ENCODE measurements at places on chromosomes 11 and 22.

DNA sequence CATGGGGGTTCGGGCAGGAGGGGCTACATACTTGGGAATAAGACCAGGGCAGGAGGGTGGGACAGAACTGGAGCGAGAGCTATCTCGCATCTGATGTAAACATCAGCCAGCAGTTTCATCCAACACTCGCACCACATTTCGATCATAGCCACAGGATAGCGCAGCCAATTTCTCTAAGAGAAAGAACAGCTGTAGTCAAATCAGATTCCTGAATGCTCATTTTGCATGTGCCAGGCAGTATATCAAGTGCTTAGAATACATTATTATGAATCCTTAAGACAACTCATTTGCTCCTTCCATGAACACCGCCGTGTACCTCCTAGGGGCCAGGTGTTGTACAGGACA, 14.5 kb downstream of the DGCR2 start:
- no peak for DNase-seq

DNA sequence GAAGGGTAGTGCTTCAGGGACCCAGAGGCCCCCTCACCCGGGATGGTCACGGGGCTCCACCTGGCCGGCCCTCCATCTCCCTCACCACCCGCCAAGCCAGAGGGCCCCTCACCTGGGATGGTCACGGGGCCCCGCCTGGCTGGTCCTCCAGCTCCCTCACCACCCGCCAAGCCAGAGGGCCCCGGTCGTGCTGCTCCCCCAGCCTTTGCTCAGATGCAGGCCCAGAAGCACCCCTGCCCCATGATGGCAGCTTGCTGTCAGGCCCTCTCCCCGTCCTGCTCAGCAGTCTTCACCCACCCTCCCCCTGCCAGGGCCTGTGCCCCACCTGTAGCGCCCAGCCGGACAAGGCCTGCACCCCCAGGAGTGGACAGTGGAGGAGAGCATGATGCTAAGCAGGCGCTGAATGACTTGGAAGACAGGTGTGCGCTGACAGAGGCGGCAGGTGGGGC, 7.3 kb downstream of the DENND6B start:
- DNase-seq, result no peak

- DNase-seq, result no peak
These were observed 881.0 kb upstream of the TENM4 start for GRCh38 chr11:80321786-80322185.

DNA sequence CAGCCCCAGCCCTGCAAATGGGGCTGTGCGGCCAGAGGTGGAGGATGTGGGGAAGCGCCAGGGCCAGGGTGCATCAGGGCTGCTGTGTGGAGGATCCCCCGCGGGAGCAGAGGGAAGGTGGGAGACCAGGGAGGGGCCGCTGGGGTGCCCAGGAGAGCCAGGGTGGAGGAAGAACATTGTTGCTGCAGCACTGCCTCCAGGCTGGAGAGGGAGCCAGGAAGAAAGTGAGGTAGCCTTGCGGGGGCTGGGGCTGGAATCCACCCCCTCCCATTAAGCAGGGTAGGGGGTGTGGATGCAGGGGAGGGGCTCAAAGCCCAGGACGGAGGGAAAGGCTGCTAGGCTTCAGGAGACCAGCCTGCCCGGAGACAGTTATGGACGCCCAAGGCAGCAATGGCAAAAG, 15.0 kb downstream of the CABP7 start:
- DNase-seq, result no peak

- no peak for DNase-seq
These were observed 3.5 kb downstream of the PANX1 start for GRCh38 chr11:94132152-94132558.

- DNase-seq, result peak; percentile 53
These were observed 15.2 kb downstream of the TMPRSS5 start for GRCh38 chr11:113690619-113691569.

DNA sequence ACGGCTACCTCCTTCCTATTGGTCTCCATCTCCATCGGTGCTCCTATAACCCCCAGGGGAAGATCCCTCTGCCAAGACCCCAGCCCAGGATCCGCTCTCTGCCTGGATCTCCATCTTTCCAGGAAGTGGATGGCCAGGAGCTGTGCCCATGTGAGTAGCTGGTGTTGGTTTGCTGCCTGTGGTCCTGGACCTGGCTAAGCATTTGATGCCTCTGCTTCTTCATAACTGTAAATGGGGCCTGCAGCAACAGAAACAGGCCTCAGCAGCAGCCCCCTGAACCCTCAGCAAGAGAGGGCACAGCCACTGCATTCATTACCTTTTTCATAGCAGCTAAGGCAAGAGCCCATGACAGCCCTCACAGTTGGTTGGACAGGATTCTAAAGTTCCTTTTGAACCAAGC, 26.6 kb upstream of the CSNK2A3 start:
- no peak for DNase-seq

GRCh38 chr22:37187552-37187890, 526 bp downstream of the C1QTNF6 start:
- DNase-seq, result no peak

GRCh38 chr11:36186340-36187175, 102.7 kb downstream of the COMMD9 start:
- no peak for DNase-seq

DNA sequence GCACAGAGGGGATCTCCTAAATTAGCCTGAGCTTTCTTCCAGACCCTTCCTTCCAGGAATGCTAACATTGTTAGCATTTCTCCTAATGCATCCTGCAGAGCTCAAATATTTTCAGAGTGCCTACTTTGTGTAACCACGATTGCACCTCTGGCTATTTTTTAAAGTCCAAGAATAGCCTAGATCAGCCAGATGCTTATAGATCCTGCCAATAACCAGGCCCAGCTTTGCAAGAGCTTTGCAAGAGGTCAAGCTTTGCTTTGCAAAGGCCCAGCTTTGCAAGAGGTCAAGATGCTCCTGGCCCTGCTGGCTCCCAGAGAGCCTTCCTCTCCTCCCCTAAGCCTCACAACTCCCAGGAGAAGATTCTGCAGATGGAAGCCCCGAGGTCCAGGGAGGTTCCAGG, 491.9 kb downstream of the MN1 start:
- DNase-seq, result no peak

GRCh38 chr11:64581057-64581523, 9.9 kb upstream of the SLC22A12 start:
- no peak for DNase-seq

GRCh38 chr11:534396-535209, 773 bp downstream of the HRAS start:
- DNase-seq, result peak; percentile 39

DNA sequence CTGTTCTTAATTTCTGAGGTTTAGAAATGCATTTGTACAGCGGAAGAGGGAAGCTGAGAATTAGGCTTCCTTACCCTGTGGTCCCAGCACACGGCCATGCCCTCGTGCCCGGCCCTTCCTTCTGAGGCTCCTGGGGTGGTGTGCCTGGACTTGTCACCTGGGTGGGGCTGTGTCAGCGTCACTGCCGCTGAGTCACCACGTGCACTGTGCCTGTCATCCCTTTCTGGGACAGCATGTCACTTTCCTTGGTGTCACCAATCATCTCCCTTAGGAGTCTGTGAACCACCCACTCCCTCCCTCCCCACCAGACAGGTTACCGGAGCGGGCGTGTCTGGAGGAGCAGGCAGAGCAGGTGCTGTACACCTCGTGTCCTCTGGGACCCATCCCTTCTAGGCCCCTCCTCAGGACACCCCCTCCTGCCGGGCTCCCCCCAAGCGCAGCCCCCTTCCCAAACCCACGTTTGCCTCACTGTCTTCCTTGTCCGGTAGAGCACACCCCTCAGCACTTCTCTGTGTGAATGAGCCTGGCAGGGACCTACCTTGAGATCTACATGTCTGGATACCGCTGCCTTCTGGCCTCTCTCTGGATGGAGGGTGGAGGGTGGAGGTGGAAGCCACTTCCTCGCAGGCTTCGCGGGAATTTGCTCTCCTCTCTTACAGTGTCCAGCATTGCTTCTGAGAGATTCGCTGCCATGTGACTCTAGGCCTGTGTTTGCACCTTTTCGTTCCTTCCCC, 367.6 kb downstream of the TBC1D22A start:
- DNase-seq, result no peak

GRCh38 chr11:46296528-46297448, 19.3 kb downstream of the CREB3L1 start:
- DNase-seq, result no peak

DNA sequence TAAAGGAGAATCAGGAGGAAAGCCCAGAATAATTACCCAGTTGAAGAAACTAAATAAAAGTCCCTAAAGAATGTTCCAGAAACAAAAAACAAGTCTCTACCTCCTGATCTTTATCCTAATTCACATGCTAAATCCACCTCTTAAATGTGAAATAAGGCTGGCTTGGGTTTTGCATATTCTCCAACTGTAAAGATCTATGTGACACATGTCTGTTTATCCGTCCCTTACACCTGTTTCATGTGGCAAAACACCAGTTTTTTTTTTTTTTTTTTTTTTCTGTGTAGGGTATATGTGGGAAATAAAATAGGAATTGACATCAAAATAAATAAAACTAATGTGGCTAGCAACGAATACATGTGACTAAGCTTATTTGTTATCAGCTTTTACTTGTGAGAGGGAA, 70.5 kb downstream of the NARS2 start:
- no peak for DNase-seq

- DNase-seq, result no peak
These were observed 37.4 kb downstream of the MTMR2 start for GRCh38 chr11:95886462-95886861.

DNA sequence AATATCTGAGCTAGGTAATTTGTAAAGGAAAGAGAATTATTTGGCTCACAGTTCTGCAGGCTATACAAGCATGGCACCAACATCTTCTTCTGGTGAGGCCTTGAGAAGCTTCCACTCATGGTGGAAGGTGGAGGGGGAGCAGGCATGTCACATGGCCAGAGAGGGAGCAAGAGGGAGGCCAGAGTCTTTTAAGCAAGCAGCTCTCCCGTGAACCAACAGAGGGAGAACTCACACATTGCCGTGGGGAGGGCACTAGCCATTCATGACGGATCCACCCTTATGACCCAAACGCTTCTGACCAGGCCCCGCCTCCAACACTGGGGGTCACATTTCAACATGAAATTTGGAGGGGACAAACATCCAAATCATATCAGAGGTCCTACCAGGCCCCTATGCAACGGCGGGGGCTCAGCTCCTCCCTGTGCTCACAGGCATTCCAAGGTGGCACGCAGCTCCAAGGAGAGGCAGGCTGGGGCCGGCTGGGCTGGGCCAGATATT, 4.6 kb downstream of the C11orf96 start:
- no peak for DNase-seq

GRCh38 chr11:15935373-15935772, 421.0 kb downstream of the SOX6 start:
- no peak for DNase-seq

DNA sequence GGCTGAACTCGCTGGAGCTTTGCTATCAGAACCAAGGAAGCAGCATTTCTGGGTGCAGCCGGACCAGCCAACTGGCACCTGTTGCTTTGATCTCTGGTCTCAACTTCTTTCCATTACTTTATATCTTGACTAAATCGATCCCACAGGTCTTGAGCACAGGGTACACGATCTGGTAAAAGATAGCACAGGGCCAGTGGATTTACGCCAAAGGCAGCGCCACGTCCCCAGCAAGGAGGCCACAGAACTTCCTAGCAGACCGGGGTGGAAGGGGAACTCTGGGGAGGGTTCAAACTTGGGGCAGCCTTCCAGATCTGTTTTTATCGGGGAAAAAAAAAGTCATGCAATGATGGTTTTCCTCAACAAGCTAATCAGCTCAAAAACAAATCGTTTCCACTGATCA, 14.0 kb downstream of the VPS37C start:
- no peak for DNase-seq

DNA sequence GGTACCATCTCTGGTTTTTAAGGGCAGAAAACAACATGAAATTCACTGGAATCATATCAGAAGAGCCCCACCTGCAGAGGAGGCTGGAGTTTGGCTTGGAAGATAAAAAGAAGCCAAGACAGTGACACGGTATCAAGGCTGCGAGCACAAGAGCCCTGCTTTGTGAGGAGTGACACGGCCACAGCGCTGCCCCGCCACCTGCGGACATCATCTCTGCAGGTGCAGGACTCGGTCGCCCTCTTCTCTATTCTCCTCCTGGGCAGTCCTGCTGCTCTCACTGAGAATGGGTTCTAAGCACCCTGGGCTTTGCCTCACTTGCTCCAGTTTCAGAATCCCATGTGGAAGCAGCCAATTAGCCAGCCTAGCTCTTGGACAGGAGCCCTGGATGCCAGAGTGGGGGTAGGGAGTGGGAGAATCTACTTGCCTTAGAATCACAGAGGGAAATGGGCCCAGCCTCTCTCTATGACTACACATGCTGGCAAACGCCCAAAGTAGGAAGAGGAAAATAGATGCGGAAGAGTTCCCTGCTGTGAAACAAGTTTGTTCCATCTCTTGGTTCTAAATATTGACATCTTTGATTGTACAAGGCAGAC, 17.1 kb downstream of the APOL4 start:
- no peak for DNase-seq

GRCh38 chr11:117026593-117027330, 71.5 kb downstream of the SIK3 start:
- DNase-seq, result no peak

DNA sequence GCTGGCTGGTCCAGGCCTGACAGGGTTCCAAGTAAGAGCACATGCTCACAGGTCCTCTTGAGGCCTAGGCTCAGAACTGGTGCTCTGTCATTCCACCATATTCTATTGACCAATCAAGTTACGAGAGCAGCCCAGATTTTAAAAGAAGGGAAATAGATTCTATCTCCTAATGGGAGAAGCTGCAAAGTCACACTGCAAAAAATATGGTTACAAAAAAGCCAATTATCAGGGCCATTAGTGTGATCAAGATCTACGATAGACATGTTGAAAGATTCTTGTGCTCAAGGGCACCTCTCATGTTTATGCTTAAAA, 96.1 kb downstream of the CD44 start:
- DNase-seq, result no peak

DNA sequence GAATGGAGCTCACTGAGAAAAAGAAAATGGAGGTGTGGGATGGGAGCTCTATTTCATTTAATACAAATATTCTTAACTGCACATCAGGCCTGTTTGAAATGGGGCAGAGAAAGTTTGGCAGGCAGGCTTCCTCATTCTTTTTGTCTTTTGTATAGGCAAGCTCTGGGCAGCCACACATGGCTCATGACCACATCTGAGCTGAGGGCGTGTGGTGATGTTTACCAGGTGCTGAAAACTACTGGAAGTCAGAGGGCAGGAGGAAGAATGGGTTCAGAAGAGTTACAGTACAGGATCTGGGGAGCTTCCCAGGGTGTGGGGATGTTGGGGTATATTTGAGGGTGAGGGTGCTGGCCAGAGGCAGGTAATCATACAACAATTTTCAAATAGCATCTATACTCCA, 66.3 kb upstream of the NAV2 start:
- DNase-seq, result no peak

GRCh38 chr11:113105592-113105991, 144.4 kb downstream of the NCAM1 start:
- DNase-seq, result no peak

GRCh38 chr22:42683578-42684283, 34.5 kb upstream of the CYB5R3 start:
- DNase-seq, result no peak

All from liver (tissue), 10 donors.